ENCODE measurements at places on chromosomes 11 and 22. TPM values are rescaled to one million over a fixed set of nuclear protein-coding genes. Genes with fewer than 3 reads are reported as not detected.

DNA sequence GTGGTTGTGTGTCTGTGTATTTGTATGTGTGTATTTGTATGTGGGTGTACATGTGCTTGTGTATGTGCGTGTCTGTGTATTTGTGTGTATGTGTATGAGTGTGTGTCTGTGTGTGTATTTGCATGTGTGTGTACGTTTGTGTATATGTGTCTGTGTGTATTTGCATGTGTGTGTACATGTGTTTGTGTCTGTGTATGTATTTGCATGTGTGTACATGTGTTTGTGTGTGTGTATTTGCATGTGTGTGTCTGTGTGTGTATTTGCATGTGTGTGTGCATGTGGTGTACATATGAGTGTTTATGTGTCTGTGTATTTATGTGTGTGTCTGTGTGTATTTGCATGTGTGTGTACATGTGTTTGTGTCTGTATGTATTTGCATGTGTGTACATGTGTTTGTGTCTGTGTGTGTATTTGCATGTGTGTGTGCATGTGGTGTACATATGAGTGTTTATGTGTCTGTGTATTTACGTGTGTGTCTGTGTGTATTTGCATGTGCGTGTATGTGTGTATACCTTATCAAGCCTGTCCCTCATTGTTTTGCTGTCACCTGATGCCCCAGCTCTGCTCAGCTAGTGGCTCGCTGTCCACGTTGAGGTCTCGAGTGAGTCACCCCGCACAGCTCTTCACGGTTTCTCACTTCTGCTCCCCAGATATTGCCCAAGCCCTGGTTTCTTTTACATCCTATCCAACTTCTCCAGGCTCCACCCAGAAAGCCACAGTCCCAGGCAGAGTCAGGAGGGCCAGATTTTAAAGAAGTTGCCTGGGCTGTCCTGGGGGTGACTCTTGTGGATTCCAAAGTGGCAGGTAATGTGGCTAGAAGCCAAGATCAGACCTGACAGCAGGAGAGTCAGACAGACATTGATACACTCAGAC is 15.2 kb downstream of the MB start:
- peak; percentile 71 for DNase-seq

DNA sequence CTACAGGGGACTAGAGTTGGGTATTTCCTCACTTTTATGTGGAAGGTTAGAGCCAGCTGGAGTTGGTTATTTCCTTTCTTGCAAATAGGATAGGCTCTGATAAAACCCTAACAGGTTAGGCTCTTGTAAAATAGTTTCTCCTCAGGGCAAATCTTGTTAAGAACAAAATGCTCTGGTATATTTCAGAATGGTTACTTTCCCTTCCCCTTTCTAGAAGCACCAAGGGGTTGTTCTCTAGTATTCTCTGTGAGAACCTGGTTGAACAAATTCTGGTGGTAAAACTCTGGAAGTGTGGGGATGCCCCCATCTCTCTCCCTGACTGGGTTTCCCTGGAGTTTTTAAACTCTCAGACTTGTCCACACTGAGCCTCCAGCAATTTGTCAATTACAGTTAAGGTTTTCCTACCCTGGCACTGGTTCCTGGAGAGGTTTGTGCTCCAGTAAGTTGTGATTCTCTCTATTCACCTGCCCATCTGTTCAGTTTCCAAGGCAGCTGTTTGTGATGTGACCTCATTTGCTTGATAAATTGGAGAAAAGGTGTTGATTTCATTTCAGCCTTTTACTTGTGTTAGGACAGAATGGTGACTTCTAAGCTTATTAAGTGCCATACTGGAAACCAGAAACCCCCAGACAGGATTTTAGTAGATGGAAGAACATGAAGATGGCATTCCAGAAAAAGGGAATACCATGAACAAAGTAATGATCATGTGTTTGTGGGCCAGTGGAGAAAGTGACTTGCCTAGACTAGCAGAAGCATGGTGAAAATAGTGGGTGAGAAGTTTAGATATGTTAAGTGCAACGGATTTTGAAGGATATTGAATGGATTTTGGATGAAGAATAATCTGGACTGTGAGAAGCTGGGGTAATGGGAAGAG is 64.6 kb downstream of the EXT2 start:
- no peak for DNase-seq

DNA sequence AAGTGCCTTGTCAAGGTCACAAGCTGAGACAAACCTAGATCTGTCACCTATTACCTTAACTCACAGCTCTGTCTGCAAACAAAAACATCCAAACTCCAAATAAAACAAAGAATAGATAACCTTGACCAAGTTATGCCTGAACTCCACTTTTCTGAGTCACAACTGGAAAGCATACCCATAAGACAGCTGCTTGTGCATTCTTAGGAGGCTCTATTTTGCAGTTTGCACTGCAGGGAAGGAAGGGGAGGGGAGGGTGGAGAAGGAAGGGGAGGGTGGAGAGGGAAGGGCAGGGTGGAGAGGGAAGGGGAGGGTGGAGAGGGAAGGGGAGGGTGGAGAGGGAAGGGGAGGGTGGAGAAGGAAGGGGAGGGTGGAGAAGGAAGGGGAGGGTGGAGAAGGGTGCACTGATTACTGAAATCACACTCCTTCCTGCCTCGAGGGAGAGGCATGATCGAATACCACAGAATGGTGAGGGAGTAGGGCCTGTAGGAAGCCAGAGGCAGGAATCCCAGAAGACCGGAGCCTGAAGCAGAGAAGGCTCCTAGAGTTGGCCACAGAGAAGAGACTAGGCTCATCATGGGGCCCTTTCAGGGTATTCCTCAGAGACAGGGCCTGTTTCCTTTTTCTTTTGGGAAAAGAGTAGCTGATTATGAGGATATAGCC is 5.7 kb upstream of the OR52K2 start:
- no peak for DNase-seq

DNA sequence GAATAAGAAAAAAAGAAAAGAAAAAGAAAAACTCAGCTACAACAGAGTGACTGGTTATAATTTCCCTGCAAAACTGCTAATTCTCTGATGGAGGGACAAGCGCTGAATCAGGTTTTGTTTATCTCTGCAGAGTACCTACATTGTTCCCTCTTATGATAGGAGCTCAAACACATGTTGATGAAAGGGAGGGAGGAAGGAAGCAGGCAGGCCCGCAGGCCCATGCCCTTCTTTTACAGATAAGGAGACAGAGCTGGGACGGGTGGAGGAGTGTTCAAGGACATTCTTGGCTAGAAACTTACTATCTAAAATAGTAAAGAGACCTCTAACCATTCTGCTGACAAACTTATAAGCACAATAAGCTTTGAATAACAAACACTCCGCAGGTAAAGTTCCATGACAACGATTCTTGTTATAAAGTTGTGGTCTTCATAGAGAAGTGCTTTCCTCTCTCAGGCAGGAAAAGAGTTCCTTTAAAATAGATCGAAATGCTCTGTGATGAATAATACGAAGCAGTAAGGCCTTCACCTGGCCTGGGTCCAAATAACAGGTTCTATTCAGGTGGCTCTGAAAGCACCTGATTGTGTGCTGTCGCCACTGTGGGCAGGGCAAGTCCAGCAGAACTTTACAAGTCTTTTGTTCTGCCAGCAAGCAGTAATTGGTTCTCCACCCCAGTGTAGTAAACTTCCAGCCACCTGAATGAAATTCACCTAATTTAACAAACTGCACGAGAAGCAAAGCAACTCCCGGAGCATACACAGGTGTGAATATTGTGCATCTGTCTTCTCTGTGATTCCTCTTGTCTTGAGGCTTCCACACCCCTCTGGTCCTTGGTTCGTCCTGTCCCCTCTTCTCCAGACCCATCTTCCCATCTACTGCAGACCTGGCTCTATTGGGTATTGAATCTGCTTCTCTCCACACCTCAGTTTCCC is 15.3 kb upstream of the MICAL2 start:
- DNase-seq = no peak

MN1 gene
- total RNA-seq = 98.6 TPM

MAPK8IP2 gene
- 4.7 TPM for total RNA-seq

OR8A1 gene
- total RNA-seq = not detected
